ENCODE measurements at places on chromosomes 3 and 15. TPM values are rescaled to one million over a fixed set of nuclear protein-coding genes. Genes with fewer than 3 reads are reported as not detected.

DNA sequence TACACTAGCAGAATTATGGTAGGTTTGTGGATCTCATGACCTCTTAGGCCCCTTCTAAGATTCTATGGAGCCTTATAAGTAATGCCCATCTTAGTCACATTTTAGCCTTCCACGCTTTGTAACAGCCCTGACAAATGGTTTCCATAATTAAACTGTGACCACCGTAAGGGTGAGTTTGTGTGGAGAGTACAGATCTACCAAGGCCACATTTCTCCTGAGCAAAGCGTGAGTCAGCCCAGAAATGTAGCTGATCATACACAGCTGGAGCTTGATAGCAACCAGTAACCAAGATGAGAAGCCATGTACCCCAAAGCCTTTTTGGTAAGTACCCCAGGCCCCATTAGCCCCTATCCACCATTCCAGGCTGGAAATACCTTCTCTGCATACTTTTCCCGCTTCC is 31.7 kb downstream of the CHAC1 start:
- DNase-seq, result no peak

GRCh38 chr3:187544326-187544725 is 125.9 kb downstream of the SST start:
- DNase-seq, result no peak

DNA sequence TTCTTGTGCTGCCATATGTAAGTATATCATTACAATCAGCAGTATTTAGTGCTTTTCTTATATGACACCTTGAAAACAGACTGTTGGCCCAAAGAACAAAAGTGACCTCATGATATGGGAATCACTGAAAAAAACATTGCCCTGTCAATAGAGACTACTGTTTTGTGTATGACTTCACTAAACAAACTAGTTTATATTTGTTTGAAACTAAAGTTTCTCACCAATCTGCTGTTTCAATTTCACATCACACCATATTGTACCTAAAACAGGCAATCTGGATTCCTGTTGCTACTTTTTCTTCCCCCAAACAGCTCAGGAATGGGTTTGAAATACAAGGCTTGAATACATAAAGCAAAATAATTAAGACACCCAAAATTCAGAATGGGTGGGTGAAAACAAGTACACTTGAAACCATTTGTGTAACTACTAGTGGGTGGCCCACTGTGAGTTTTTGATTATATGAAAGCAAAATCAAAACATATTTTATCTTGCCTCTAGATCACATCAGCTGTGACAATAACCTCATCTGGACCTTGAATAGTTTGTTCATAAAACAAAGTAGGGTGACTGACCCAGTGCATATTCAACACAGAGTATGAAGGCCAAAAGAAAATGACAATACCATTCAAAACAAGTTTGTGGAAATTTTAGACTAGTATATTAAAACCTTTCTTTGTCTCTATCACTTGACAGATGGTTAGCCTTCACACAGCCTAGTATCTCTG is 5.9 kb downstream of the ZBTB20 start:
- DNase-seq, result no peak

GRCh38 chr3:181581656-181582055 is 130.1 kb upstream of the SOX2 start:
- DNase-seq, result no peak

Gene SLC2A2
- not detected for total RNA-seq

Gene CD86
- 21.6 TPM for total RNA-seq

Gene GPR62
- 0.37 TPM for total RNA-seq
